ENCODE measurements at places on chromosomes 6 and 20. TPM values are rescaled to one million over a fixed set of nuclear protein-coding genes. Genes with fewer than 3 reads are reported as not detected.

Gene HTR1E
- polyA plus RNA-seq = not detected

Gene ERVFRD-1
- polyA plus RNA-seq = not detected

Gene HLA-DQA1
- polyA plus RNA-seq = 0.28 TPM

Gene BAG2
- 40.4 TPM for polyA plus RNA-seq

Gene C6orf58
- polyA plus RNA-seq = not detected

Gene OVOL2
- not detected for polyA plus RNA-seq

Gene CALHM6
- polyA plus RNA-seq = 1.7 TPM

Gene CASS4
- polyA plus RNA-seq = 10.4 TPM

DNA sequence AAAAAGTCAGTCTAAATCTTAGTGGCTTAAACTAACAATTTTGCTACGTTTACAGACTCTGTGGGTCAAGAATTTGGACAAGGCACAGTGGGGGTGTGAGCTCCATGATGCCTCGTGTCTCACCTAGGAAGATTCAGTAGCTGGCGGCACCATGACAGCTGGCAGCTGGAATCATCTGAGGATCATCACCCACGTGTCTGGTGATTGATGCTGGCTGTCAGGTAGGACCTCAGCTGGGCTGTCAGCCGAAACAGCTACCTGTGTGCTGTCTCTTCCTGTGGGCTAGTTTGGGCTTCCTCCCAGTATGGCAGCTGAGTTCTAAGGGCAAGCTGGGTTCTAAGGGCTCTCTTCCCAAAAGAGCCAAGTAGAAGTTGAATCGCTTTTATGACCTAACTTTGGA is 26.4 kb upstream of the DLGAP4 start:
- DNase-seq = no peak
- H3K4me1 ChIP-seq = no peaks in the 10 kb centered on the region
- H3K36me3 ChIP-seq = no peaks in the 10 kb centered on the region
- no peak overlapping the region for H3K27ac ChIP-seq

GRCh38 chr20:14955399-14955798 is 618.0 kb upstream of the FLRT3 start:
- no peak for DNase-seq
- H3K4me1 ChIP-seq = peaks cover 17% of the 10 kb centered on the region
- H3K27ac ChIP-seq = no peak overlapping the region
- no peaks in the 10 kb centered on the region for H3K36me3 ChIP-seq
- H3K27me3 ChIP-seq = no peaks in the 10 kb centered on the region

- H3K27ac ChIP-seq = peak overlapping the region; percentile 69
- H3K4me1 ChIP-seq = peaks cover 27% of the 10 kb centered on the region
- H3K36me3 ChIP-seq = peaks cover 12% of the 10 kb centered on the region
- DNase-seq = no peak
- H3K4me3 ChIP-seq = peak overlapping the region; percentile 25
- no peaks in the 10 kb centered on the region for H3K27me3 ChIP-seq
Measured at GRCh38 chr6:157143890-157144798, 179.2 kb downstream of the TMEM242 start.

DNA sequence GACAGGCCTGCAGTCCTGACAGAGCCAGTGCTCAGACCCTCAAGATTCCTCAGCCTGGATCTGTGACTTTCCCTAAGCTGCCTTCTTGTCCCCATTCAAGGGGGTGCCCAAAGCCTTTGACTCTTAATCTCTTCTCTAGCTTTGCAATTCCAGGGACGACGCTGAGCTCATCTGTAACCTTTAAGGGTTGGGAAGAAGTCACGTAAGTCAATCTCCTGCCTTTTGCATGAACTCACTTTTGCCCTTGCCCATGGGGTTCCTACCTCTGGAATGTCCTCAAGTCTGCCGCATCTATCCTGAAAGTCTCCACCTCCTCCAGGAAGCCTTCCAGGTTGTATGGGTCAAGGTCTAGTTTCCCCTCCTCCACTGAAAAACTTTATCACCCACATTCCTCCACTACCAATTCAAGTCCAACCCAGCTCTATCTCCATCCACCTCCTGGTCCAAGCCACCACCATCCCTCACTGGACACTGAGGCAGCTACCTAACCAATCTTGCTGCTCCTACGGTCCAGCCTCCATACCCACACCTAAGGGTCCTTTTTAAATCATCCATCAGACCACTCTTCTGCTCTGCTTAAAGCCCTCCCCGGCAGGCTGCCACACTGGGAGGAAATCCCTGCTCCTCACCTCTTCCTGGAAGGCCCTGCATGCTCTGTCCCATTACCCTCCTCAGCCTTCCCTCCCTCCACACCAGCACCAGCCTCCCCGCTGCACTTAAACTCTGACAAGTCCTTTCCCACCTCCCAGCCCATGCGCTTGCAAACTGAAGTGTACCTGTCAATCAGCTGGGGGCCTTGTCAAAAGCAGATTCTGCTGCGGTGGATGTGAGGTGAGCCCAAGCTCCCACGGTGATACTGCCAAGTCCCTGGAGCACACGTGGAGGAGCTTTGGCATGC is 29.7 kb downstream of the PREX1 start:
- DNase-seq = no peak
- no peak overlapping the region for H3K4me3 ChIP-seq
- H3K4me1 ChIP-seq = no peaks in the 10 kb centered on the region
- peaks cover 9% of the 10 kb centered on the region for H3K27me3 ChIP-seq
- no peak overlapping the region for H3K27ac ChIP-seq

DNA sequence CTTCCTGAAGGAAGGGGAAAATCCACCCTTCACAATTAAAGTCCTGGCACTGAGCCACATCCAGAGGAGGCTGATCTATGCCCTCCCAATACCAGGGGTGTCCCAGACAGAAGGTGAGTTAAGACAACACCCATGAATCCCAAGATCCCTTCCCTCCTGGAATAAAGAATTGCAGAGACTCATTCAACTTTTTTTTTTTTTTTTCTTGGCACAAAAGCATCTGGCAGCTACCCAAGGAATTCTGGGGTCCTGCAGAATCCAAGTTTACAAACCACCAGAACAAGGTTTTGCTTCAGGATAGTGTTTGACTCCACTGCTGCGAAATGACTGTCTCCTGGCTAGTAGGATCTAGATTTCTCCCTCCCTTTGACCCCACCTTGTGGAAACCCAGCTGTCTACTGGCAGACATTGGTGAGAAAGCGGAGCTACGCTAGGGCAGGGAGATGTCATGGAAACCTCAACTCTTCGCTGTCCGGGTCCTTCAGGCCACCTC is 37.4 kb downstream of the JAG1 start:
- peaks cover 26% of the 10 kb centered on the region for H3K4me1 ChIP-seq
- DNase-seq = peak; percentile 25
- no peaks in the 10 kb centered on the region for H3K36me3 ChIP-seq
- H3K4me3 ChIP-seq = no peak overlapping the region
- H3K27ac ChIP-seq = peak overlapping the region; percentile 51

DNA sequence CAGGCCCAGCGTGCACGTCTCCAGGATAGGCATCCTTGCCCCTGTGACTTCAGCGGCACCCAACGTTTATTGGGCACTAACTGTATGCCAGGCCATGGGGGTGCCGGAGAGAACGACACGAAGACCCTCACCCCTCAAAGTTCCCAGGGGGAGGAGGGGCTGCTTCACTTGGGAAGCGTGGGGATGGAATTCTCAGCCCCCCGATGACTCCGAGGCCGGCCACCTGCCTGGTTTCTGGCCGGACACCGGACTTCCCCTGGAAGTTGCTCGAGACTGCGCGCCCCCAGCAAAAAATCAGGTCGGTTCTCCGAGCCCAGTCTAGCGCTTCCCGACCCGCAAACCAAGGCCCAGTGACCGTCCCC is 275 bp upstream of the MAVS start:
- H3K27me3 ChIP-seq = no peaks in the 10 kb centered on the region
- no peak for DNase-seq
- H3K27ac ChIP-seq = peak overlapping the region; percentile 47
- no peaks in the 10 kb centered on the region for H3K36me3 ChIP-seq
- H3K4me1 ChIP-seq = peaks cover 10% of the 10 kb centered on the region

DNA sequence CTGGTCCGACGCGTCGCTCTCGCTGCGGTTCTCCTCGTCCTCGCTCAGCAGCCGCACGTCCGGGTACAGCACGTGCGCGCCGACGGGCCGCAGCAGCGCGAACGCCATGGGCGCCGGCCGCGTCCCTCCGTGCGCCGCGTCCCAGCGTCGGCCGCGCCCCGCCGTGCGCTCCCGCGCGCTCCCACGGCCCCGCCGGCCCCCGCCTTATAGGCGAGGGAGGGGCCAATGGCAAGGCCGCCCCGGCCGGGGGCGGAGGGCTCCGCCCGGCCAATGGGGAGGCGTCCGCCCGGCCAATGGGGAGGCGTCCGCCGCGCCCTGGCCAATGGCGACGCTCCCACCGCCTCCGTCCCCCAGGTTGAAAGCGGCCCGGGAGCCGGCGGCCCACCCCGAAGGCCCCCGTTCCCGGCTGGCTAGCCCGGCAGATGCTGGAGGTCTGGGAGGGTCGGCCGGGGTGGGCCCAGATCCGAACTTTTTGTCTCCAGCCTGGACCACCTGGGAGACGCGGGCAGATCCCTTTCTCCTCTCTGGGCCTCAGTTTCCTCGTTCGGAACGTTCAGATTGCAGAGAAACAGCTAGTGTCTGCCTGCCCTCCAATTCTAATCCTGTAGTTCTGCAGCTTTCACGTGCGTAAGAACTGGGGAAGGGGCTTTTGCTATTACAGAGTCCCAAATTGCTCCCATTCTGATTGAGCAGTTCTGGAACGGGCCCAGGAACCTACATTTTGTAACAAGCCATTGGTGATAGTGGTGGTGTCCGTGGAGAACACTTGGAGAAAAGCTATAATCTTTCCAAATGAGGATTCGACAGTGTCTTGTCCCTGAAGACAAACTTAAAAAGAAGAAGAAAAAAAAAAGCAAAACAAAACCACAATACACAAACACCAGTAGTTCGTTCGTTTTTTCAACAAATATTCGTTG is at the start of gene TCF15:
TSS of gene TCF15 (minus strand) at position 180 of the 917 bp plus-strand sequence. CDS start at position 108, 72 bp downstream.
- DNase-seq = peak; percentile 19
- H3K27ac ChIP-seq = no peak within 1 kb of the TSS
- H3K36me3 ChIP-seq = no peaks in the 10 kb centered on the region
- peaks cover 55% of the 10 kb centered on the region for H3K27me3 ChIP-seq
- no peak within 1 kb of the TSS for H3K4me3 ChIP-seq

DNA sequence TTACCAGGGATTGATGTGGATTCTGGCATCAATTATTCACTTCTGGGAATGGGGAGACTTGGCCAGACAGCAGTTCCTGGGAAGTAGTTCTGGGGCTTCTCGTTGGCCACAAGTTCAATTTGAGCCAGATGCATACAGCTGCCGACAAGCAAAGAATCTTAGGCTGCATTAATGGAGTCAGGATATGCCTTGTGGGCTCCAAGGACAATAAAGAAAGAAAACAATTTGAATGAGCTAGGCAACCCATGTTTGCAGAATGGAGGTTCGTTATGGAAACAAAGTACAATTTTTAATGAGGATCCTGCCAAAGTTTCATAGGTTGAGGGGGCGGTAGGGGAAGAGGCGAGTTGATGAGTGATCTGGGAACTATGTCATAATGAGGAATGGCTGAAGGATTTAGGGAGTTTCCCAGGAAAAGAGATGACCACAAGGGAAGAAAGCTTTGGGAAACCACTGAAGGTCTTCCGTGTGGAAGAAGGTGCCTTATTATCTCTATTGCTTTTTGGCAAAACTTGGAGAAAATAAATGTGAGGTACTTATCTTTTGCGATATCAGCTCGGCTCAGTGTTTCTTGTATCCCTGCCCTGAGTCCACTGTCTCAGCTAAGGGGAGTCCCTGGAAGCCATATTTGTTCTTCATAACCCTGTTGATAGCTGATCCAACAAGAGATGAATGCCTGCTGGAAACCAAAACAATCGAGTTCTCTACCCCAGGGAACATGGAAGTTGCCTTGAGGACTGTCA is 181.0 kb upstream of the ZNF217 start:
- peak overlapping the region; percentile 99 for H3K27ac ChIP-seq
- peak overlapping the region; percentile 35 for H3K4me3 ChIP-seq
- H3K36me3 ChIP-seq = no peaks in the 10 kb centered on the region
- peaks cover 26% of the 10 kb centered on the region for H3K4me1 ChIP-seq
- H3K27me3 ChIP-seq = no peaks in the 10 kb centered on the region

- no peaks in the 10 kb centered on the region for H3K36me3 ChIP-seq
- H3K27me3 ChIP-seq = no peaks in the 10 kb centered on the region
- peaks cover 6% of the 10 kb centered on the region for H3K4me1 ChIP-seq
- H3K4me3 ChIP-seq = no peak overlapping the region
- no peak overlapping the region for H3K27ac ChIP-seq
Measured at GRCh38 chr20:15817351-15817750, 755.9 kb downstream of the KIF16B start.

- H3K4me1 ChIP-seq = no peaks in the 10 kb centered on the region
- no peaks in the 10 kb centered on the region for H3K36me3 ChIP-seq
- DNase-seq = peak; percentile 56
- H3K27me3 ChIP-seq = 0 out of 2 replicates have a peak, but pooled peaks cover 10% of the 10 kb centered on the region
Measured at GRCh38 chr6:6826095-6826901, 237.8 kb downstream of the LY86 start.

- no peak for DNase-seq
- H3K27ac ChIP-seq = no peak overlapping the region
- no peaks in the 10 kb centered on the region for H3K27me3 ChIP-seq
- H3K36me3 ChIP-seq = no peaks in the 10 kb centered on the region
- H3K4me3 ChIP-seq = no peak overlapping the region
Measured at GRCh38 chr6:53922539-53922981, 127.8 kb downstream of the LRRC1 start.

- no peak overlapping the region for H3K27ac ChIP-seq
- H3K27me3 ChIP-seq = no peaks in the 10 kb centered on the region
- no peaks in the 10 kb centered on the region for H3K4me1 ChIP-seq
- DNase-seq = no peak
Measured at GRCh38 chr6:160895562-160895961, 96.0 kb upstream of the MAP3K4 start.

GRCh38 chr6:132780770-132781371 is 17.6 kb downstream of the SLC18B1 start:
- H3K4me3 ChIP-seq = no peak overlapping the region
- H3K27ac ChIP-seq = no peak overlapping the region
- no peaks in the 10 kb centered on the region for H3K4me1 ChIP-seq
- H3K27me3 ChIP-seq = no peaks in the 10 kb centered on the region

GRCh38 chr6:52513896-52514295 is 63.0 kb downstream of the TRAM2 start:
- peaks cover 60% of the 10 kb centered on the region for H3K36me3 ChIP-seq
- peak overlapping the region; percentile 98 for H3K27ac ChIP-seq
- H3K4me3 ChIP-seq = no peak overlapping the region
- H3K27me3 ChIP-seq = no peaks in the 10 kb centered on the region
- peak; percentile 48 for DNase-seq

GRCh38 chr20:61801857-61802442 is 263.7 kb downstream of the TAF4 start:
- H3K27me3 ChIP-seq = peaks cover 28% of the 10 kb centered on the region
- no peak overlapping the region for H3K4me3 ChIP-seq
- no peak for DNase-seq
- H3K4me1 ChIP-seq = no peaks in the 10 kb centered on the region
- H3K36me3 ChIP-seq = no peaks in the 10 kb centered on the region
- H3K27ac ChIP-seq = no peak overlapping the region

- no peak for DNase-seq
- no peaks in the 10 kb centered on the region for H3K36me3 ChIP-seq
- no peak overlapping the region for H3K4me3 ChIP-seq
- H3K27me3 ChIP-seq = no peaks in the 10 kb centered on the region
- H3K4me1 ChIP-seq = peaks cover 5% of the 10 kb centered on the region
Measured at GRCh38 chr6:14827354-14827753, 418.5 kb upstream of the JARID2 start.
